Neuronal stem cell (in vitro differentiated cells): ENCODE measurements at places on chromosomes 7 and 10.

GRCh38 chr7:139212133-139212532 lies 18.9 kb upstream of the UBN2 start:
- H3K36me3 ChIP-seq: no peaks in the 10 kb centered on the region
- H3K4me3 ChIP-seq: no peak overlapping the region
- no peaks in the 10 kb centered on the region for H3K4me1 ChIP-seq
- no peak overlapping the region for H3K27ac ChIP-seq
- no peaks in the 10 kb centered on the region for H3K27me3 ChIP-seq

DNA sequence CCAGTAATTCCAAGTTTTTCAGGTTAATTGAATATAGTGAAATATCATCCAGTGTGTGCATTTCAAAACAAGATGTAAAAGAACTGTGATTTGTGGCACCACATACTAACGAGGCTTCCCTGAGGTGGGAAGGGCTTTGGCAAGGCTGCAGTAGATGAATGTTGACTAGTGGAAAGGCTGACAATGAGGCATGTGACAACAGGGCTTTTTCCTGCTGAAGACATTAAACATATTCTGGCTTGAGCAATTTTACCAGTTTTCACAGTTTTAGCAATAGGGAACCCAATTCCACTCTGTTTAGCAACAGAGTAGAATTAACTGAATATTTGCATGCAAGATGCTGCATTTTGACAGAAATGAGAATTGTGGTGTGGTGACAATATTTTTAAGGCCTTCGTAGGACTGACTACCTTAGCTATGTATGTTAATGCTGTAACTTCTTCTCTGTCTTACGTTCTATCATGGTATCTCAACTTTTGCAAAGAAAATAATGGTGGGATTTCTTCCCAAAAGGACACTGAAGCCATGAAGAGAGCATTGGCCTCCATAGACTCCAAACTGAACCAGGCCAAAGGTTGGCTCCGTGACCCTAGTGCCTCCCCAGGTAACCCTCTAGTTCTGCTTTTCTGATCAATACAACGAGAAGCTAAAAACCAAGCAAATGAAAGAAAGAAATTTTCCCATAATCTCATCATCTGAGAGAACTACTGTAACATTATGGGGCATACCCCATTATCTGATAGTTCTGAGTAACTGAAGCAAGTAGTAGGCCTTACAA lies 68.5 kb downstream of the AP3M1 start:
- DNase-seq: no peak
- H3K27me3 ChIP-seq: no peaks in the 10 kb centered on the region
- H3K27ac ChIP-seq: no peak overlapping the region

DNA sequence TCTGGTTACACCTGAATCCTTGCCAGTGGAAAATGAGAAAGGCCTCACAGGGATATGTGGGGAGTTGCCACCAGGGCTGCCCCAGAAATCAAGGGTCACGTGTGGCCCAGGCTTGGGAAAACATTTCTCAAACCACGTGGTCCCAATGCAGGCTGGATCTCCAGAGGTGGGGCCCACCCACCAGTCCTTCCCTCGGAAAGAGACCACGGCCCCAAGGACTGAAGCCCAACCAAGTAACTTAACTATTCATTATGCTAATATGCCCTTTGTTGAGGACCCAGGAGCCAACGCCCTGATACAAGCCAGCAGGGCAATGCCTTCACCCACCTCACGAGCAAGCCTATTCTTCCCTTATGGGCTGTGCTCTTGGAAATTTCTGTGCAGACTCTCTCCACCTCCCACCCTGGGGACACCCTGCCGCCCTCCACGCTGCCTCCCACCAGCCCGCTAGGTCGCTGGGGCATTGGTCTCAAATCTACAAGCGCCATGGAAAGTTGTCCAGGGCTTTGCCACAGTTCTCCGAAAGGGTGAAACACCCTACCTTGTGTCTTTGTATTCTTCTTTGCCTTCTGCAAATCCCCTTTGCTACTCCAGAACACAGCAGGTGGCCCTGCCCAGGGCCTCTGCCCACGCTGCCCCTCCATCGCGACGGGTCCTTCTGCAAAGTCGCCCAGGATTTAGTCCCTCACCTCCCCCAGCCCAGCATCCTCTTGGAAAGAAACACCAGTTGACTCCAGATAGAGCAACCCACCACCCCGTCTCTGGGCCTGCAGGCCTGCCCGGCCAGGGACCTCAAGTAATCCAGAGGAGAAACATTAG lies 8.8 kb downstream of the TNS3 start:
- no peaks in the 10 kb centered on the region for H3K27me3 ChIP-seq
- no peak overlapping the region for H3K4me3 ChIP-seq
- DNase-seq: no peak
- H3K4me1 ChIP-seq: peaks cover 13% of the 10 kb centered on the region

DNA sequence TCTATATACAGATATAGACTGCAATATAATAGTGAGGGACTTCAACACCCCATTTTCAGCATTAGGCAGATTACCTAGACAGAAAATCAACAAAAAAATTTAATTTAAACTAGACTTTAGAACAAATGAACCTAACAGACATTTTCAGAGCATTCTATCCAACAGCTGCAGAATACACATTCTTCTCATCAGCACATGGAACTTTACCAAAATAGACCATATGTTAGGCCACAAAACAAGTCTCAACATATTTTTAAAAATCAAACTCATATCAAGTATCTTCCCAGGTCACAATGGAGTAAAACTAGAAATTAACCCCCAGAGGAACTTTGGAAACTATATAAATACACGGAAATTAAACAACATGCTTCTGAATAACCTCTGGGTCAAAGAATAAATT lies 169.6 kb downstream of the MTERF1 start:
- H3K27ac ChIP-seq: no peak overlapping the region
- H3K4me1 ChIP-seq: no peaks in the 10 kb centered on the region
- H3K36me3 ChIP-seq: no peaks in the 10 kb centered on the region
- H3K27me3 ChIP-seq: no peaks in the 10 kb centered on the region
- no peak for DNase-seq
- no peak overlapping the region for H3K4me3 ChIP-seq

DNA sequence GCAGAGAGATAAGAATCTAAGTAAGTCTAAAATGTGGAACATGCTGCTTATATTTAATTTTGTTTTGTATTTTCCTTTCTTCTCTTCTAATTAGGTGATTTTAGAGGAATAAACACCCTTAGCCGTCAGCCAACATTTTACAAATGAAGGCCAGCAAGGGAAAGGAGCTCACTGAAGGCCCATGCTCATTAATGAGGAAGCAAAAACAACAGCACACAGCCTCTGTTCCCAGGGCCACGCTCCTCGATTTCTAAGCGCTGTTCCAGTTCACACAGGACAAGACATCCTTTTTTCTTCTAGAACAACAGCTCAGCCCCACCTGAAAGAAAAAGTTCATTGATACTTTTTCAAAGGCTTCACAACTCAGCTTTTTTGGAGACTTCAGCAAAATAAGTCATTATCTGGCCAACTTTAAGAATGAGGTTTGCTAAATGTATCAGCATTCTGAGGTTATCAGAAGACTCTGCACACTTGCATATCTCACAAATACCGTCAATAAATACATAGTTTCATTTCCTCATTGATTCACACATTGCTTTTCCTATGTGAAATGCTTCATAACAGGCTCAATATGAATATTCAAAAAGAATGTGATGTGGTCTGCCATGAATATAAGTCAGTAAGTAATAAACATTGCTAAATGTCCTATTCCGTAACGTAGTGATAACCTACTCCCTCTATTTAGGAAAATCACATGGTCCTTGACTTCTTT lies 34.8 kb upstream of the SFMBT2 start:
- H3K36me3 ChIP-seq: no peaks in the 10 kb centered on the region
- H3K27ac ChIP-seq: no peak overlapping the region
- DNase-seq: no peak
- H3K4me3 ChIP-seq: no peak overlapping the region
- H3K4me1 ChIP-seq: no peaks in the 10 kb centered on the region

- H3K4me1 ChIP-seq: no peaks in the 10 kb centered on the region
- no peaks in the 10 kb centered on the region for H3K27me3 ChIP-seq
- no peak for DNase-seq
- no peak overlapping the region for H3K27ac ChIP-seq
- H3K4me3 ChIP-seq: no peak overlapping the region
These were observed 88.2 kb upstream of the ARMC3 start for GRCh38 chr10:22839639-22840038.

GRCh38 chr10:43961523-43962345 lies 313.1 kb upstream of the ZNF32 start:
- no peak for DNase-seq
- no peaks in the 10 kb centered on the region for H3K36me3 ChIP-seq
- no peaks in the 10 kb centered on the region for H3K27me3 ChIP-seq
- H3K4me3 ChIP-seq: no peak overlapping the region
- no peak overlapping the region for H3K27ac ChIP-seq
- H3K4me1 ChIP-seq: no peaks in the 10 kb centered on the region

DNA sequence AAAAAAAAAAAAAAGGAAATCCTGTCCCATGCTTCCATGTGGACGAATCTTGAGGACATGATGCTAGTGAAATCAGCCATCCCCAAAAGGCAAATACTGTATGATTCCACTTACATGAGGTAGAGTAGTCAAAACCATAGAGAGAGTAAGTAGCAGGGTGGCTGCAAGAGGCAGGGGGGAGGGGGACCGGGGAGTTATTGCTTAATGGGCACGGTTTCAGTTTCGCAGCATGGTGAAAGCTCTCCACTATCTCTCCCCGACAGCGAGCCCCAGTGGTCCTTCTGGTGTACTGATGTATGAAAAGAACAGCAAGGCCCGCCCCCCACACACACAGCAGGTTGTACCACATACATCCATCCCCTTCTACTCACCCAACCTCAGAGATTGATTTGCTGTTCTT lies 32.8 kb downstream of the NOD1 start:
- H3K36me3 ChIP-seq: peaks cover 14% of the 10 kb centered on the region
- DNase-seq: no peak
- H3K4me1 ChIP-seq: no peaks in the 10 kb centered on the region

DNA sequence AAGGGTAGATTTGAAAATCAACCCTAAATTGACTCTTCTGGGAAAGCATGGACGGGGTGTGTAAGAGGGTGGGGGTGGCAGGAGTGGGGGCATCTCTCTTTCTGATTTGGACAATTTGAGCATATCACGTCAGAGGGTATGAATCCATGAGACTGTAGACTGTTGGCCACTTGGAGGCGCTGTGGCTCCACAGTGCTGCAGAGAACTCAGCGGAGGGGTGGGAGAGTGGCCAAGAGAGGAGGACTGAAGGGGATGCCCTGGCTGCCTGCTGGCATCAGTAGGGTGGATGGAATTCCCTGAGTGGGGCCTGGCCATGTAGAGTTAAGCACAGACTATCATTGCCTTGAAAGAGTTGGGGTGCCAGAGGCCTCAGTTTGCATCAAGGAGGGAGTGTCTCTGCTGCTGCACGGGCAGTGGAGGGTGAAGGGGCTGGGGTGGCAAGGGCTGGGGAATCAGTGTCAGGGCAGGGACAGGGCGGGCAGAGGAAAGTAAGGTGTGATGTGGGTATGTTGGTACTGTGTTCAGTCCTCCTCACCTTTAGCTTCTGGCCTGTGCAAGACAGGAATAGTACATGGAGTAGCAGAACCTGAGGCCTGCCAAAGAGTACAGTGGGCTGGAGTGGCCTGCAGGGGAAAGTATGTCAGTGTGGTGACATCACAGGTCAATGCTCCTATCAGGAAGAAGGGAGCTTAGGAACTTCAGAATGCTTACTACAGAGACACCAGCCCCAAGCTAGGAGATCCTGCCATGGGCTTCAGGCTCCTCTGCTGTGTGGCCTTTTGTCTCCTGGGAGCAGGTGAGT lies 133.5 kb upstream of the PRSS58 start:
- no peaks in the 10 kb centered on the region for H3K36me3 ChIP-seq

GRCh38 chr10:42955493-42955889 lies 121.4 kb upstream of the RET start:
- no peak overlapping the region for H3K4me3 ChIP-seq
- H3K27ac ChIP-seq: no peak overlapping the region
- H3K27me3 ChIP-seq: peaks cover 9% of the 10 kb centered on the region

- no peak overlapping the region for H3K27ac ChIP-seq
- no peak overlapping the region for H3K4me3 ChIP-seq
- H3K4me1 ChIP-seq: no peaks in the 10 kb centered on the region
These were observed 429.0 kb upstream of the POT1 start for GRCh38 chr7:125358551-125359167.

DNA sequence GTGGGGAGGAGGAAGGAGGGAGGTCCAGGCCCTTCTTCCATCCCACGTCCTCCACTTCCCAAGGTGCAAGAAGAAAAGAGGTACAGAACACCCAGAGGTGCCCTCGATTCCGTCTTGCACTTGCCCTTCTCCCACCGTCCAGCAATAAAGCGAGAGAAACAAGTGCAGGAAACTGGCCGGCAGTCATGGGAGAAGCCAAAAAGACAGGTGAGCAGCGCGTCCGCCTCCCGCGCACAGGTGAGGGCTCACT lies 1.3 kb downstream of the C10orf95 start:
- H3K4me3 ChIP-seq: peak overlapping the region; percentile 80
- peaks cover 7% of the 10 kb centered on the region for H3K27me3 ChIP-seq
- no peak overlapping the region for H3K27ac ChIP-seq
- no peaks in the 10 kb centered on the region for H3K36me3 ChIP-seq

- H3K4me1 ChIP-seq: peaks cover 8% of the 10 kb centered on the region
- no peaks in the 10 kb centered on the region for H3K36me3 ChIP-seq
- H3K4me3 ChIP-seq: no peak overlapping the region
- H3K27ac ChIP-seq: no peak overlapping the region
- no peak for DNase-seq
These were observed 172.3 kb downstream of the RAPGEF5 start for GRCh38 chr7:22184549-22185199.

GRCh38 chr10:107103174-107104025 lies 61.1 kb downstream of the SORCS1 start:
- H3K4me1 ChIP-seq: peaks cover 8% of the 10 kb centered on the region
- H3K27ac ChIP-seq: no peak overlapping the region
- no peaks in the 10 kb centered on the region for H3K27me3 ChIP-seq
- H3K4me3 ChIP-seq: no peak overlapping the region
- no peak for DNase-seq
- H3K36me3 ChIP-seq: no peaks in the 10 kb centered on the region

- no peaks in the 10 kb centered on the region for H3K27me3 ChIP-seq
- DNase-seq: no peak
- no peak overlapping the region for H3K27ac ChIP-seq
- no peaks in the 10 kb centered on the region for H3K36me3 ChIP-seq
- H3K4me3 ChIP-seq: no peak overlapping the region
- peaks cover 6% of the 10 kb centered on the region for H3K4me1 ChIP-seq
These were observed 129.7 kb downstream of the SAMD9 start for GRCh38 chr7:92988051-92988450.

DNA sequence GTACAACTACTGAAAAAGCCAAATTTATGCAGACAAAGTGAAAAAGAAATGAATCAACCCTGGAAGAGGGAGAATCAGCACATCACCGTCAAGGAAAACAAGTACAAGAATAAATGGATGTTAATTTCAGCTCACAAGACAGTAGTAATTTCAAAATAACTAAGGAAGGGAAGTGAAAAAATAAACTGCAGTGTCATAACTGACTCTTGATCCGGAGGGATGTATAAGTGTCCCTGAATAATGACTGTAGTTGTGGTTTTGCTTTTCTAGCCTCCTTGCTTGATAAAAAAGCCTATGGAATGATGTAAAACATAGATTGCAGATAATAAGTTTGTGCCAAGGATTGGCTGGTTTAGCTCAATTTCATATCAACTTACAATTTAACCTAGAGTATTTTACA lies 721.1 kb upstream of the C7orf33 start:
- H3K27ac ChIP-seq: no peak overlapping the region
- H3K4me3 ChIP-seq: no peak overlapping the region
- no peak for DNase-seq
